ENCODE measurements at places on chromosomes 12 and 14.

- DNase-seq = no peak
Measured at GRCh38 chr12:124370851-124371250, 76.0 kb downstream of the RFLNA start.

GRCh38 chr14:32259368-32260013 lies 56.4 kb upstream of the RNU6-8 start:
- DNase-seq = peak; percentile 33

DNA sequence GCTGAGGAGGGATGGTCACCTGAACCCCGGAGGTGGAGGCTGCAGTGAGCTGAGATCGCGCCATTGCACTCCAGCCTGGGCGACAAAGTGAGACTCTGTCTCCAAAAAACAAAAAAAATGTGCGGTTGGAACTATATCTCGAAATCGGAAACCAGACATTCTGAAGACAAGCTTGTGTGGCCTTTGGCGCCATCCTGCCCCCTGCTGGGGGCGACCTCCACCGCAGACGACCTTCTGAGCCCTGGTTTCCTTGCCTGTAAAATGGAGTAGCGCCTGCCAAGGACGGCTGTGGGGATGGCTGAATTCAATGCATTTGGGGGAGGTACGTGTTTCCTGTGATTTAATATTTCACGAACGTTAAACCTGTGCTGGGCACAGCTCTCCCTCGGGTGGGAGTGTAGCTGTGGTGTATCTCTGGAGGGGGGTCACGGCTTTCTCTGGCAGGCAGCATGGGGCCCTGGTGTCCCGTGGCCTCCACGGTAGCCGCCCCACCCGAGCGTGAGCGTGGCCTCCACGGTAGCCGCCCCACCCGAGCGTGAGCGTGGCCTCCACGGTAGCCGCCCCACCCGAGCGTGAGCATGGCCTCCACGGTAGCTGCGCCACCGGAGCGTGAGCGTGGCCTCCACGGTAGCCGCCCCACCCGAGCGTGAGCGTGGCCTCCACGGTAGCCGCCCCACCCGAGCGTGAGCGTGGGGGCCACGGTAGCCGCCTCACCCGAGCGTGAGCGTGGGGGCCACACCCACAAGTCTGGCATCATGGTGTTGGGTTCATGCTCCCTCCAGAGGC lies 55.3 kb downstream of the LRCOL1 start:
- DNase-seq = no peak

DNA sequence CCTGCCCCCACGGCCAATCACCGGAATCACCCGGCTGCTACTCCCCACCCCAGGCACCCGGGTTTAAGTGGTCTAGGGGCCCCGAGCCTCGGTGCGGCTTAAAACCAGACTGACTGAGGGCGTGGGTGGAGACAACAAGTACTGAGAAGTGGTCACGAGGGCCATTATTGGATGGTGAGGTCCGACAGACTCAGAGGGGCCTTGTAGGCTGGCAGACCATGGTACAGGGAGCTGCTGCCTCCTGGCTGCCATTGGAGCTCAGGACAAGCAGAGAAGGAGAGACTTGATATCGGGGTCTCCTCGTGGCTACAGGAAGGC lies 54.1 kb downstream of the FBRSL1 start:
- no peak for DNase-seq

GRCh38 chr14:106372870-106373652 lies 846.7 kb downstream of the TMEM121 start:
- peak; percentile 72 for DNase-seq
